GM23338 (cell line): ENCODE measurements at places on chromosomes 6 and 20. TPM values are rescaled to one million over a fixed set of nuclear protein-coding genes. Genes with fewer than 3 reads are reported as not detected.

- DNase-seq, result no peak
These were observed 315.1 kb upstream of the PRND start for GRCh38 chr20:4406627-4407026.

- no peak for DNase-seq
These were observed 11.6 kb downstream of the YWHAB start for GRCh38 chr20:44897133-44897532.

- no peak for DNase-seq
These were observed 21.9 kb downstream of the RIMS1 start for GRCh38 chr6:71908162-71908765.

- DNase-seq, result no peak
These were observed 368.9 kb upstream of the JARID2 start for GRCh38 chr6:14876778-14877613.

- peak; percentile 5 for DNase-seq
These were observed 229.9 kb upstream of the GRIK2 start for GRCh38 chr6:101163611-101164010.

DNA sequence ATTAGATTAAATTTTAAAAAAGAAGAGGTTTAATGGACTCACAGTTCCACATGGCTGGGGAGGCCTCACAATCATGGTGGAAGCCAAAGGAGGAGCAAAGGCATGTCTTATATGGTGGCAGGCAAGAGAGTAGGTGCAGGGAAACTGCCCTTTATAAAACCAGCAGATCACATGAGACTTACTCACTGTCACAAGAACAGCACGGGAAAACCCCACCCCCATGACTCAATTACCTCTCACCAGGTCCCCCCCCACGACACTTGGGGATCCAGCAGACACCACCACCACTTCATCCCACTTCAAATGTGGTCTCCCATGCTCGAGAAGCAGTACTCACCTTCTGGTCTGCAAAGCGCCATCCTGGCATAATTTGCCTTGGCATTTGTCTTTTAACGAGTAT, 24.6 kb downstream of the MTFR2 start:
- DNase-seq, result peak; percentile 5

DNA sequence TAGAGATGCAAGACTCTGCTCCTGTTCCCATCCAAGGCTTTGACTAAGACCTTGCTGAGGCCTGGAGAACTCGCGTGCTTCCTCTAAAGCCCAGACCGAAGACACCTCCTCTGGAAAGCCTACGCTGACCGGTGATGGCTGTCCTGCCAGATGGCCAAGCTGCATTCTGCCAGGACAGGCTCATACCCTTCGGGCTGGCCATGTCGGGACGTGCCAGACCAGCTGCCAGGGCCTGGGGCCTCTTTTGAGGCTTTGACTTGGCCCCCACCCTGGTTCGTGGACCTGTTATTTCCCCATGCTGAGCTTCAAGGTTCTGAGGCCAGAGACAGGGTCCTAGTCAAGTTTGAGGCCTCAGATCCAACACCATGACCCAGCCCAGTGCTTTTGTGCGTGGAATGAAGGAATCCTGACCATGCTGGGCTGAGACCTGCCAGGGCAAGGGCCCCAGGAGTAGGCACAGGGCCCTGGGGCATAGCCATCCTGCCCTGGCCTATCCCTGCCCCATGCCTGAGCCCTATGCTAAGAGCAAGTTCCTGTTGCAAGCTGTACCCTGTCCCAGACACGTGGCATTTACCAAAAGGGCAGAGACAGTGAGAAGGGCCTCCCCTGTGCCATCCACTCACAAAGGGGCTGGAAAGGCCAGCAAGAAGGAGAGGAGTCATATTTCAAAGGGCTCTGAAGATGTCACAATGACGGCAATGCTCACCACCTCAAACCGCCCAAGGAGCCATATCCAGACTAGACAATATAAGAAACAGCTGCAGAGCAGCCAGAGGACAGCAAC, 42.8 kb downstream of the MRPL14 start:
- DNase-seq, result no peak

- peak; percentile 93 for DNase-seq
These were observed 973 bp downstream of the TRIM38 start for GRCh38 chr6:25963426-25964123.

DNA sequence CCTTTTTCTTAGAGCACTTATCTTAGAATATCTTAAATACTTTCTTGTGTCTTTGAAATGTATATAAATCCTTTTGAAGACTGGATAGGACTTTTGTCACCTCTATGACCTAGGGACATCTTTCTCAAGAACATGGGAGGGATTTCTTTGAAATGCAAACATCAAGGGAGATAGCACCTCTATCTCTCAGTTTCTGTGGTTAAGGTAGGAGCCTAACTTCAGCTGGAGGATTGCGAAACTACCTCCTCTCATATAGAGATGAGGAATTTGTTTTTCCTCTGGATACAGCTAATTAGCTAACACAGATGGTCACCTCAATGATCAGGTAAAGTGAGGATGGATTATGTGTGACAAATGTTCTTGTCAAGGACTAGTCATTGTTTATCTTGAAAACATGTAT, 631.3 kb upstream of the IMPG1 start:
- peak; percentile 27 for DNase-seq

GRCh38 chr6:90365002-90365401, 68.4 kb upstream of the BACH2 start:
- DNase-seq, result peak; percentile 44

DNA sequence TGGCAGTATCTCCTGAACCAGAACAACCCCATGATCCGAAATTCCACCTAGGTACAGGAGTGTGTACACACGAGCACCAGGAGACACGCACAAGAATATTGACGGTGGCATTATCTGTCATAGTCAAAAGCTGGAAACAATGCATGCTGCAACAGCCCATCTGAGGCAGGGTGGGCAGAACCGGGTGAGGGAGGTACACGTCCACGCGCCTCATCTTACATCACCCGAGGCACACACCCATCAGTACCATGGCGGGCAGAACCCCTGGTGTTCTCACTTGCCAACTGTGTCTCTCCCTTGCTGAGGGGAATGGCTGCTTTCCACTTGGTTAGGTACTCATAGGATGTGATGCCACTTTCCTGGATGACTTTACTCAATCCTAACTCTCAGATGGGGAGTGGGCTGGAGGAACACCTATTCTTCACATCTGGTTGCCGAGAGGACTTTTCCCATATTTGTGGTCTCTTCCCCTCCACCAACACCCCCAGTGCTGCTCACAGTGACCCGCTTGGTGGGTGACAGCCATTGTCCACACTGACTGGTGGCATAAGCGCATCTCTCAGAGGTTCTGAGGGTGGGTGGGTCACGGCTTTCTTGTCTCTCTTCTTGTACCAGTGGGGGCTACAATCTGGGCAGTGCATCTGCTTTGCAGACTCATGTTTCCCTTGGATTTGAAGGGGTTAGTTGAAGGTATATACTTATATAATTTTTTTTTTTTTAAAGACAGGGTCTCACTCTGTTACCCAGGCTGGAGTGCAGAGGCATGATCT, 13.5 kb downstream of the PPP1R3G start:
- DNase-seq, result no peak

DNA sequence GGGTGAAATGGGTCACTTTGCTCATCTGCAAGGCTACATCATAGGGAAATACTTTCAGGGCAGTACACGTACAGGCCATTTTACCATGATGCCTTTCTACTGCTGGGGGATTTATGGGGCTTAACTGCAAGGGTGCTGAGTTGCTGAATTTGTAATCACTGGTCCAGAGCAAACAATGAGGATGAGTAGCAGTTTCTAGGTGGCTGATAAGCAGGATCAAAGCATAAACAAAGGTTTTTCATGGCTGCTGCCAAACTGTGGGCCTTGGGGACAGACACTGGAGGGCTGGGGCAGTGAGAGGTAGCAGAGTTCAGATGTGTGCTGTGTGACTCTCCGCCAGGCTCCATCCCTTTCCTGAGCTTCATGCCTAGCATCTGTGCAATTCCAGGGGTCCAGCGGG, 68.3 kb downstream of the CNBD2 start:
- DNase-seq, result no peak

DNA sequence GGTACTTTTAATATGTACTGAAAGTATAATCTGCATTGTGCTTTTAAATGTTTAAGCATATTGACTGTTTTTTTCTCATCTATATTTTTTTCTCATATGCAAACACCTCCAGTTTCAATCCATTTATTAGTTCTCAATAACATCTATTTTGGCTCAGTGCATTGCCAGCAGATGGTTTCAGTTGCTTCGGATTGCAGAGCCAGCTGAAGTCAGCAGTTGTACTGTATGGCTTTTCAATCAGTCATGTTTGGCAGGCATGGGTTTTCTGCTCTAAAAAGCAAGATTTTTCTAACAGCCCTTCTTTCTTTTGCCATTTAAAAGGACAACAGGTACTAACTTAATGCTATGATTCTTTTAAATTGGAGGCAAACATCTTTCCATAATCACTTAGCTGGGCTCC, 121.2 kb downstream of the CD109 start:
- DNase-seq, result no peak

DNA sequence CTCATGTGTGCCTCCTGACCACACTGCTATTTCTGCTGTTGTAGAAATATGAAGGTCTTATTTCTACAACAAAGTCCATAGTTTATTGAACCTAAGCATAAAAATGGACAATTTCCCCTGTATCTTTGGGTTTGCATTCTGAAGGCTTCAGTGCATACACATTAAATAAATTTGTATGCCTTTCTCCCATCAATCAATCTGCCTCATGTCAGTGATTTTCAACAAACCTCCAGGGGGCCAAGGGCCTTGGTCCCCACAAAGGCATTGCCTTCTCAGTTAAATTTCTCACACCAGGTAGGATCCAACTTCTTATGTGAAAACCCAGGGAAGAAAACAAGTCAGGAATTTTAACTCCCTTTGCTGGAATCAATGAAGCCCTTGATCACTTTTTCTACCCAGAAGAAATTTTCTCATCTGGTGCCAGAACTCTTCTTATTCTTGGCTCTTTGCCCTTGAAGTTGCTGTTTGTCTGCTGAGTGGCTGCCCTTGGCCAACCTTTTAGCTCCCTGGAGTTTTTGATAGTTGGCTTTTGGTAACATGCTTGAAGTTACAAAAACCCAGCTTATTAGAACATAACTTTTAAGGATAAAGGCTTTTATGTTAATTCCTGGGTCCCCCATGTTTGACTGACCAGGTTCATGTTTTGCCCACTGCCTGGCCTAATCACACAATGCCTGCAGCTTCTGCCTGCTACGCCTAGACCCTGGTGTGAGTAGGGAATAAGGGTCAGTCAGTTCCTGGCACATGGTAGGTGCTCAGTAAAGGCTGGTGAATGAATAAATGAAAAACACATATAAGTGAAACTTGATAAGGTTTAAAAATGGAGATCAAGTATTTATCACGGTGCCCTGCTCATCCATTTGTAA, 37.0 kb downstream of the SHLD1 start:
- DNase-seq, result peak; percentile 20

GRCh38 chr6:168331058-168331457, 11.5 kb upstream of the DACT2 start:
- DNase-seq, result no peak

DNA sequence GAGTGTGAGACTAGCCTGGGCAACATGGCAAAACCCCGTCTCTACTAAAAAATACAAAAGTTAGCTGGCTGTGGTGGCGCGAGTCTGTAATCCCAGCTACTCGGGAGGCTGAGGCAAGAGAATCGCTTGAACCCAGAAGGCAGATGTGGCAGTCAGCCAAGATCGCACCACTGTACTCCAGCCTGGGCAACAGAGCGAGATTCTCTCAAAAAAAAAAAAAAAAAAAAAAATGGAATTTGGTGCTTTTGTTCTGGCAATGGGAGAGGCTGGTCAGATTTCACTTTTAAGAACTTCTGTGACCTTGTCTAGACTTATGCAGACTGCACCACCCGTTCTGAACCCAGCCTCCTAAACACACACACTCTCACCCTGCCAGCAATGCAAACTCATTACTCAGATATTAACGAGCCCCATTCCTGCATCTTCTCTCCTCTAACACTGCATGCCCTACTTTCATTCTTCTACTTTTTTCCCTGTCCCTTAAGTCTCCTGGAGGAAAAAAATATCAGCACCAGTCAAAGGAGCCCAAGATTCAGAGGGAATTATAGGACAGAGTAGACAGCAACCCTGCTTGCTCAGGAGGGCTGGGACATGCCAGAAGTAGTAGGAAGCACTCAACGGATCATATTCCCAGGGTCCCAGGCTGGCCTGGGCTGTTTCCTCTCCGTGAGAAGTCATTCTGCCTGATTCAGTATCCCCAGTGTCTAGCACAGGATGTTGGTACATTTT, 4.4 kb downstream of the MOCS1 start:
- no peak for DNase-seq

DNA sequence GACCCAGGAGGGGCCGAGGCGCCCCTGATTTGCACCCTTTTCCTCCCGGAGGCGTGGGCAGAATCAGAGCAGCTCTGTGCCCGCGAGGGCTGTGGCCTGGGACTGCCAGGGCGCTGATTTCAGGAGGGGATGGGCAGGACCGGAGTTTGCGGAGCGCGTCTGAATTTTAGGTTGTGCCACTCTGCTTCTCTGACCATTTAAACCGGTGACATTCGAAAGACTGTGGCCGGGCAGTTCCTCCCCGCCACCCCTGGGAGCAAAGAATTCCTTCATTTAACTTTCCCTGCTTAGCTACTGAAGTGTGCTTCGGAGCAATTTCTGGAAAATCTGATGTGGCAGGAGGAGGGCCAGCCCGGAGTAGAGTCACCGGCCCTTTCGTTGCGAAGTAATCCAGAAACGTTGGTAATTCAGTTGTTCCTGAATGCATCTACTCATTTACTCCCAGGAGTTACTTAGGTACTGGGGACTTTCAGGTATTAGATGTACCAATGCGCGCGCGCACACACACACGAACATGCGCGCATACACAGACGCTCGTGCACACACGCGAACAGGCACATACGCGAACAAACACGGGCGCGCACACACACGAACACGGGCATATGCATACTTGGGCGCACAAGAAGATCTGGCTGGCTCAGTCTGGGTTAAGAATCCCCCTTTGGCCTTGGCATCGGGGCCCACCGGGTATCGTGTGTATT, 568 bp downstream of the CCDC170 start:
- DNase-seq, result peak; percentile 57

- no peak for DNase-seq
These were observed 7.4 kb upstream of the FGD2 start for GRCh38 chr6:36997811-36998722.

DNA sequence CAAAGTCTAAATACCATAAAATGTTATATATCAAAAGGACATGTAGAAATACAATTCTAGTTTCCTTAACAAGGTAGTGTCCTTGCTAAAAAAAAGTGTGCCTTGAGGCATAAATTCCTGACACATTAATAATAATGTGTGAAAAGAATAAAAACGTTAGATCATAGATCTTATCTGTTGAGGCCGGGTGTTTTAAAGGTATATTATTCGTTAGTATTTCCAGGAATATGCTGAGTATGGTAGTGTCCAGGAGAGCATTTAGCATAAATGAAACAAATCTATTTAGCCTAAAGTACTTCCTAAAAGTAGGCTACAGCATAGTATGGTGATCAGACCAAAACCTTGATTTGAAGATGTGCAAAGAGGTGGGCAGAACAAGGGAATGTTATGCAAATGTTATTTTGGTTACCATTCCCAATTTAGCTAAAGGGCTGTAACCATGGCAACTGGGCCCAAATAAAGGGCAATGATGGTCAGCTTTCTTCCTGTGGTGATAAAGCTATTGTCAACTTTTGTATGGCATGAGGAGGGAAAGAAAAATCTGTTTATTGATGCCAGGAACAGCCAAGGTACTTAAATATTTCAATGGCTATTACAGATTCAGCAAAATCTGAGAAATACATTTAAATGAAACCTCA, 18.9 kb downstream of the MKKS start:
- DNase-seq, result peak; percentile 68

The ZBP1 gene
- not detected in 2 replicates for polyA plus RNA-seq

The GSTA1 gene
- polyA plus RNA-seq, result not detected in 2 replicates

The C6orf15 gene
- polyA plus RNA-seq, result not detected in 2 replicates

The JAG1 gene
- 7.1 and 9.7 TPM in 2 replicates for polyA plus RNA-seq

The ADTRP gene
- polyA plus RNA-seq, result not detected in 2 replicates

The CALHM6 gene
- 1.2 and 2.6 TPM in 2 replicates for polyA plus RNA-seq

The POLR3F gene
- polyA plus RNA-seq, result 10.5 and 11.0 TPM in 2 replicates

The ZNF165 gene
- 7.7 and 8.9 TPM in 2 replicates for polyA plus RNA-seq
